ENCODE measurements at places on chromosomes 16 and 17.

- H3K4me1 ChIP-seq: peaks cover 27% of the 10 kb centered on the region
- no peak overlapping the region for H3K27ac ChIP-seq
- H3K4me3 ChIP-seq: no peak overlapping the region
- DNase-seq: peak; percentile 80
- no peaks in the 10 kb centered on the region for H3K36me3 ChIP-seq
Observed at GRCh38 chr17:19304209-19304608, 58.3 kb downstream of the B9D1 start.

GRCh38 chr17:40563220-40564052, 1.8 kb downstream of the CCR7 start:
- peak; percentile 20 for DNase-seq
- H3K36me3 ChIP-seq: no peaks in the 10 kb centered on the region
- H3K4me1 ChIP-seq: peaks cover 11% of the 10 kb centered on the region
- no peak overlapping the region for H3K27ac ChIP-seq

DNA sequence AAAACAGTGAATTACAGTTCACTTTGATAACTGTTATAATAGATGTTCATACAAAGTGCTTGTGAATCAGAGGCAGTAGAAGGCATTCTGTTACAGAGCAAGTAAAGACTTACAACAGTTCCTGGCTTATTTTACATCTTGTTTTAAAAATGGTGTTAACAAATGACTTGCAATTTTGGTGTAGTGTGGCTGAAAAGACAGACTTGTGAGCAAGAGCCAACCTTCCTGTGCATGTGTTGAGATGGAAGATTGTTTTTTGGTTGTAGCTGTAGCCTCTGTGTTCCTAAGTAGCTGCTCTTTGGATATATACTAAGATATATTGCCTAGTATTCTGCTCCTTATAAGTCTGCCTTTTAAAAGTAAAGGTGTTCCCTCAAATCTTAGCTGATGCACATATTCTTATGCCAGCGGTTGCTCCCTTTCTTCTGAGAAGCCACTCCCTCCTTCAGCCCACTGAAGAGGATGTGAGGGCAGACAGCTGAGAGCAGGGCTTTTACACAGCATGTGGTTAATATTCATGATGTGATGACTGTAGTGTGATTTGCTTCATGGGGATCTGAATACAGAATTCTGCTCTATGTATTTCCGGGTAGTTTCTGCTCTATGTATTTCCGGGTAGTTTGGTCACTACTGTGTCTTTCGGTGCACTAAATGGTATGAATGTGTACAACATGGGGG, 182.3 kb downstream of the PHKB start:
- peaks cover 29% of the 10 kb centered on the region for H3K36me3 ChIP-seq
- H3K4me3 ChIP-seq: no peak overlapping the region
- no peak overlapping the region for H3K27ac ChIP-seq
- no peaks in the 10 kb centered on the region for H3K4me1 ChIP-seq
- no peaks in the 10 kb centered on the region for H3K27me3 ChIP-seq

- no peak for DNase-seq
- H3K27ac ChIP-seq: peak overlapping the region; percentile 51
Observed at GRCh38 chr17:29677824-29678223, 55.1 kb upstream of the CORO6 start.

- peaks cover 51% of the 10 kb centered on the region for H3K27me3 ChIP-seq
- H3K4me1 ChIP-seq: no peaks in the 10 kb centered on the region
- DNase-seq: no peak
- no peak overlapping the region for H3K4me3 ChIP-seq
- no peaks in the 10 kb centered on the region for H3K36me3 ChIP-seq
Observed at GRCh38 chr16:3202903-3203539, 15.0 kb downstream of the OR1F1 start.

- H3K27ac ChIP-seq: no peak overlapping the region
- no peak for DNase-seq
- H3K4me3 ChIP-seq: no peak overlapping the region
- no peaks in the 10 kb centered on the region for H3K4me1 ChIP-seq
Observed at GRCh38 chr17:63493411-63493810, 16.6 kb downstream of the ACE start.

DNA sequence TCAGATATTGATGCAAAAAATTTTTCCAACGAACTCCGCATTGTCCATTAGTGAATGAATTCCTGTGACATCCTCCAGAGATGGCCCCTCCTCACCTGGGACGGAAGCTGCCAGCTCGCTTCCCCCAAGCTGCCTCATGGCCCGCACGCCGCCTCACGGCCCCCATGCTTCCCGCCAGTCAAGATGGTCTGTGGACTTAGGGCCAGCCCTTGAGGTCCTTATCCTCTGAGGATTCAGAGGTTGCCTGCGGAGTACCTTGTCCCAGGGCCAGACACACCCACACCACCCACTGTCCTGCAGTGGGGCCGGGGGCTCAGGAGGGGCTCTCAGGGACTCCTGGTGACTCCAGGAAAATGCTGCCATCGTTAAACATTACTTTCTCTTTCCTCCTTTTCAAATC, 73.6 kb downstream of the SEC14L1 start:
- peaks cover 93% of the 10 kb centered on the region for H3K36me3 ChIP-seq
- no peak overlapping the region for H3K4me3 ChIP-seq
- H3K4me1 ChIP-seq: peaks cover 13% of the 10 kb centered on the region
- H3K27ac ChIP-seq: no peak overlapping the region

DNA sequence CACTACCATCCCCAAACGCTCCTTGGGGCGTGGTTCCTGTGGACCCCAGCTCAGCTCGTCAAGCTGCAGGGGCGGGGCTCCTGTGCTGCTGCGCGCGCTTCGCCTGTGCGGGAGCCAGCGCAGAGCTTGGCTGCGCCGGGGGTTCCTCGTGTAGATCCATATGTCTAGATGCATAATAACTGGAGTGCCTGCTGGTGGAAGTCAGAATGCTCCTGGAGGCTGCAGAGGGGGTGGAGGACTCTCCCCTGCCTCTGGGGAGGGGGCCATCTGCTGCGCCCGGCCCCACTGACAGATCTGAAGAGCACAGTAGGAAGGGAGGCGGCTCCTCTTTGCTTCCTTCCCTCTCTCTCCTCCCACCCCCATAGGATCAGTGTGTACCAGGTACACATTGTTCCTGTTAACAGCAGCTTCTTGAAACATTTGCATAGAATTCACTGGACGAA, 4.6 kb downstream of the RASD1 start:
- no peak for DNase-seq
- H3K4me3 ChIP-seq: no peak overlapping the region
- peaks cover 19% of the 10 kb centered on the region for H3K36me3 ChIP-seq
- H3K27me3 ChIP-seq: no peaks in the 10 kb centered on the region

DNA sequence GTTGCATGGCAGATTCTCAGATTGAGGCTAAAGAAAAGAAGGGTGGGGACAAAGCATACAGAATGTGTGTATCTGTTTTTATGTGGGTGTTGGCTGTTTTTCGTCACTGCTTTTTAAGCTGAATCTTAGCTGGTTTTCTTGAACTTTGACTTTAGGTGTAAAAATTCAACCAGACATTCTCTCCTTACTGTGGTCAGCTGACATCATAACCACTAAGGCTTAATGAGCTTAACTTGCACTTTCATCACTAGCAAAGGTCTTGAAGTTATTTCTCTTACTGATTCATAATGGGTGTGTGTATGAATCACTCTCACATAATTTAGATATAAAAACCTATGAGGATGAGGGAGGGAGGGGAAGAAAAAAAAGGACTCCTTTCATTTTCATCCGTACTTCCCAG, 4.0 kb upstream of the CDC6 start:
- no peak for DNase-seq
- peak overlapping the region; percentile 82 for H3K27ac ChIP-seq
- no peak overlapping the region for H3K4me3 ChIP-seq
- peaks cover 39% of the 10 kb centered on the region for H3K36me3 ChIP-seq
- peaks cover 36% of the 10 kb centered on the region for H3K4me1 ChIP-seq
- no peaks in the 10 kb centered on the region for H3K27me3 ChIP-seq
